ENCODE measurements at places on chromosomes 7 and 10.

- DNase-seq = peak; percentile 8
These were observed 443 bp downstream of the RNF32 start for GRCh38 chr7:156640949-156641485.

DNA sequence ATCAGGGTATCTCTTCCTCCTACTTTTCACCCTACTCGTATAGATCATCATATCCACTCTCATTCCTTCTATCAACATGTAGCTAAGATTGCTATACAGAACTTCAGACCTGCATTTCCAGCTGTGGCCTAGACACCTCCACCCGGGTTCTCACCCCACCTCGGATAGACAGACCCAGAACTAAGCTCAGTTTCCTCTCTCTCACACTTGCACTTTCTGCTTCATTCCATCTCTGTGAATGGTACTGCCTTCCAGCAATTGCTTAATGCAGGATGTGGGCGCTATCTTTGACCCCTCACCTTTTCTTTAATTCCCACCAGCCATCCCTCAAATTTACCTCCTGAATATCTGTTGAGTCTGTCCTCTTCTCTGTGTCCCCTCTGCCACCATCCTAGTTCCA lies 35.7 kb downstream of the AGK start:
- DNase-seq = no peak

DNA sequence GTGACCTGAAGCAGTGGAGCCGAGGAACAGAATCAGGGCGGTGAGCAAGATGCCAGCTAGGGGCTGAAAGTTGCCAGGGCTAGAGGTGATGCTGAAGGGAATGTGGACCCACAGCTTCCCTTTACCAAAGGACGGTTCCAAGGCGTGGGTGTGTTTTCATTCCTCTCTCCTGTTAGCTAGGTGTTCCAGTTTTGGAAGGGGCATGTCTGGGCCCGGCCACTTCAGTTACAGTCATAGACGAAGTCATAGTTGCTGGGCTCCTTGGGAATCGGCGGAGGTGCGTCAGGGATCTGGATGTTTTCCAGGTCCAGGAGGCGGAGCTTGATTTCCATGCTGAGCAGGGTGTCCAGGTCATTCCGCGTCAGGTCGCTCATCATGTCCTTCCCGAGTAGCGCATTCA lies 131.0 kb upstream of the AOAH start:
- DNase-seq = no peak

- DNase-seq = no peak
These were observed 593.5 kb downstream of the NRG3 start for GRCh38 chr10:82468453-82468852.

GRCh38 chr10:63711361-63711760 lies 190.2 kb downstream of the REEP3 start:
- DNase-seq = no peak

DNA sequence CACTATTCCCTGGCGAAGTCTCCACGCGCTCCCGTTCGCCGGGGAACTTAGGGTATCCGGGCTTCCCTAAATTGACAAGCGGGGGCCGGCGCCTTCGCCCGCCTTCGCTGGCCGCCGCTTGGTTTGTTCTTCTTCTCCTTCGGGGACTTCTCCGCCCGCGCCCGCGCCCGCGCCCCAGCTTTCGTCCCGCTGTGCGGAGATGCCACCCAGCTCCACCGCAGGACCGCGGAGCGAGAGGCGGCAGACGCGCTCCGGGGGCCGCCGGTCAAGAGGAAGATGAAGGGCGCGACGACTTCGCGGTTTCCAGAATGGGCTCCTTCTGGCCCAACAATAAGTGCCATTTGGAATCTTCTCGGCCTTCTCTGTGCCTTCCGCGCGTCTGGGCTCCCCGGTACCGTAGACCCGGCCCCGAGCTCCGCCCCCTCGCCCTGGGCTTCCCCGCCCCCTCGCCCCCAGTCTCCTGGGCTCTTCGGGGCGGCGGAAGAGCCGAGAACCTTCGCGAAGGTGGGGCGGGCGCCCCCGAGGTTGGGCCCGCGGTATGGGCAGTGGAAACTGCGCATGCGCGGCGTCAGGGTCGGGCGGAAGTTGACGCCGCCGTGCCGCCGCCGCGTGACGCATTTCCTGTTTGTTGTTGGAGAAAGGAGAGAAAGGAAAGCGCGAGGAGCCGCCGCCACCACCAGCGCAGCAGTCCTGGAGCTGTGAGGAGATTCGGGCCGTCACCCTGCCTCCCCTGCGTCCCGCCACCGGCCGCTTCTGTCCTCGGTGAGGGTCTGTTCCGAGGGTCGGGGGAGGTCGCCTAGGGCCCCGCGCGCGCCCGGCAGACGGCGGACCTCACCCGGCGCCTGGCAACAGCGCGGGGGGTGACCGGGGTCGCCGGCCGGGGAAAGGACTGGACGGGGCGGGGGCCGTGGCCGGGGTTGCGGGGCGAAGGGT lies at the start of gene DNAJB6:
Gene DNAJB6, plus strand, starts transcription at position 622 of the 933 bp plus-strand sequence. CDS start 21,569 bp downstream, outside the sequence.
- DNase-seq = peak; percentile 96

GRCh38 chr7:47148536-47149207 lies 433.2 kb downstream of the TNS3 start:
- DNase-seq = no peak

DNA sequence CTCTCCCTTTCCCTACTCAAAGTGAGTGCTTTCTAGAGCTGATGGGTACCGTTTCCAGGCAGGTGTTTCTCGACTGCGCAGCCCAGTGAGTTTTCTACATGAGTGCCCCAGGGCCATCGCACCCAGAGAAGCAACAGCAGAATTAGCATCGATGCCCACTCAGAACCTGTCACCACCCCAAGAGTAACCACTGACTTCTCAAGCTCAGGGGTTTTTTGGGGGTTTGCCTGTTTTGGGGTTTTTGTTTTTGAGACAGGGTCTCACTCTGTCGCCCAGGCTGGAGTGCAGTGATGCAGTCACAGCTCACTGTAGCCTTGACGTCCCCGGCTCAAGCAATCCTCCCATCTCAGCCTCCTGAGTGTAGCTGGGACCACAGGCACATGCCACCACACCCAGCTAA lies 25.7 kb downstream of the SNX8 start:
- no peak for DNase-seq

DNA sequence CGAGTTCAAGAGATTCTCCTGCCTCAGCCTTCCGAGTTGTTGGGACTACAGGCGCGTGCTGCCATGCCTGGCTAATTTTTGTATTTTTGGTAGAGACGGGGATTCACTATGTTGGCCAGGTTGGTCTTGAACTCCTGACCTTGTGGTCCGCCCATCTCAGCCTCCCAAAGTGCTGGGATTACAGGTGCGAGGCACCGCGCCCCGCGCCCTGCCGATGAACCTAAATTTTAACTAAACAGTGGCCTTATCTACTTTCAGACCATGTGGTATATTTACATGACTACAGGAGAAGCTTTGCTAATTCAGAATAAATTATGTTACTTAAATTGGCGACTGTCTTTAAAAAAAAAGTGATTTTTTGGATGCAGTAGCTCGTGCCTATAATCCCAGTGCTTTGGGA lies 9.2 kb downstream of the SIRT1 start:
- DNase-seq = no peak

DNA sequence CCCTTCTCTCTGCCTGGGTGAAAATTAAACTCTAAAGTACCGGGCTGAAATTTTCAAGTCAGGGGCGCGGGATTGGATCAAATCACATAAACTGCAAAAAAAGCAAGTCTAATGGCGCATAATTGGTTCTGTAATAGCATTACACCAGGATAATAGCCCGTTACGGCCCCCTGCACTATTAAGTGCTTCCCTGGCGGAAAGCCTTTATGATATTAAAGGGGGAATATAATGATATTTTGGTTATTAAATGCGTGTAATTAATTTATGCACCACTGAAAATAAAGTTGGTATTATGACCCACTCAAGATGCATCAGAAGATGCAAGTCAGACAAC lies 744 bp upstream of the DRGX start:
- no peak for DNase-seq

DNA sequence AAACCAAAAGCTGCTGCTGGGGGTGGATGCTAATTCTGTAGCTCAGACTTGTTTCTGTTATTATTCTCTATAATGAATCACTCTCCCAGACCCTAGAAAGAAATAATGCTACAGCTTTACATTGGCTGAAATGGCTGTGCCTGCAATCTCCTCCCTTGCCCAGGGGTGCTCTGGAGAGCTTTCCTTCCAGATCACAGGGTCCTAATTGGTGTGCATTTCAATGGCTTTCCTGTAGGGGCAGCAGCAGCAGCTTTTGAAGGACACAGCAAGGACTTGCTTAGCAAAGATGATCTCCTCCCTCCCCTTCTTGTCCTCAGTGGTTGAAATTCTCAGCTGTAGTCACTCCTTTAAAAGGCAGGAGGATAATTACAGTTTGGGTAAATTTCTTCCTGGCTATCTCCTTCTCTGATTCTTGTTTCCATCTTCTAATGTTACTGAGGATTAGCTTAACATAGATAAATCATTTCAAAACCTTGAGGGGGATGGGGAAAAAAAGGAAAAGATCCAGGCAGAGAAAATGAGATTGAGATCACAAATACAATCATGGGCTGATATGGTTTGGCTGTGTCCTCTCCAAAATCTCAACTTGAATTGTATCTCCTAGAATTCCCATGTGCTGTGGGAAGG lies 120.2 kb upstream of the CTTNBP2 start:
- peak; percentile 17 for DNase-seq

GRCh38 chr10:22368981-22369380 lies 23.7 kb downstream of the SPAG6 start:
- DNase-seq = peak; percentile 18

DNA sequence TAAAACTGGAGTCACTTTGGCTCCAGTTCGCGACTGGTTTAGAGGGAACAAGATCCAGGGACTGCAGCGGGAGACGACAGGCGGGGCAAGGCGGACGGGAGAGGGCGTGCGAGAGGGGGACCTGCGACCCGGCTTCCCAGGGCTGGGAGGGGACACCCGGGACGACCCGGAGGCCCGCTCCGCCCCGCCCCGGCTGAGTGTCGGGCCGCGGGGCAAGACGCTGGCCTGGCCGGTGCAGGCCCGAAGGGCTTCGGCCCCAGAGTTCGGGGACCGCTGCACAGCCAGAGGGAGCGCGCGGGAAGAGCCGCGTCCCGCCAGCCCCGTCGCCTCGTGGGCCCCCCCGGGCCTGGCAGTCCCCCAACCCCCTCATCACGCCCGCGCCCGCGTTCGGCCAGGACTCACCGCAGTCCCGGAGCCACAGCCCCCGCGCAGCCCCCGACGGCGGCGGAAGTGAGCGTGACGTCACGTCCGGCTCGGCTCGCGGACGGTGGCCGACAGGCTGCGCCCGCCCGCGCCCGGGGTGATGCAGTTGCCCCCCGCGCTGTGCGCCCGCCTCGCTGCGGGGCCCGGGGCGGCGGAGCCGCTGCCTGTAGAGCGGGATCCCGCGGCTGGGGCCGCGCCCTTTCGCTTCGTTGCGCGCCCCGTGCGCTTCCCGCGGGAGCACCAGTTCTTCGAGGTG lies at the start of the genes TUBGCP2 and ZNF511:
Gene TUBGCP2, minus strand, starts transcription at position 452 of the 679 bp plus-strand sequence. CDS start 5,931 bp downstream, outside the sequence.
Gene ZNF511, plus strand, starts transcription at position 494 of the 679 bp plus-strand sequence. Its CDS starts 30 bp downstream, at position 524.
- DNase-seq = peak; percentile 80

DNA sequence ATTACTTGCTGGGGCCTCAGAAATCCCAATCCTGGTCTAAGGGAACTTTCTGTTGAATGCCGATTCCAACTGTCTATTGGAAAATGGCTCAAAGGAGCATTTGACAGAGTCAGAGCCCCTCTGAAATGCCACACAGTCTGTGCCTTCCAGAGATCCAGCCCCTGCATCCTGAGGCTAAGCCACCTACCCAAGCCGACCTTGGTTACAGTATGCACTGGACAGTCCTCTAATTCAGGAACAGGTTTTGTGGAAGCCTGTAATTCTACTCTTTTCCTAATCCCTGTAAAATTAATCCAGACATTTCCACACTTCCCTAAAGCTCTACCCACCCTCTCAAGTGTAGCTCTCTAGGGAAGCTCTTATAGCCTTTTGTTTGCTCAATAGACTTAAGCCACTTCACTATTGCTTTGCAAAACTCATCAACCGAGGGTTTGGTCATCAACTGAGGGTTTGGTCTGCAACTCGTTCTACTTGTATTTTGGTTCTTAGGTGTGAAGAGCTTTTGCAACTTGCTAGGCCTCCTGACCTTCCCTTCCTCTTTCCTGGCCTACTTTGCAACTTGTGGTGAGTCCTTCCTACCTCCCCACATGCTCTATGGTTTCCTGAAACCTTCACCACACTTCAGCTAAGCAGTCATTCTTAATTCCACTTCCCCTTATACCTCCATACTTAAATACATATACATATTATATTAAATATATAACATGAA lies 364.8 kb downstream of the SFMBT2 start:
- DNase-seq = peak; percentile 89

DNA sequence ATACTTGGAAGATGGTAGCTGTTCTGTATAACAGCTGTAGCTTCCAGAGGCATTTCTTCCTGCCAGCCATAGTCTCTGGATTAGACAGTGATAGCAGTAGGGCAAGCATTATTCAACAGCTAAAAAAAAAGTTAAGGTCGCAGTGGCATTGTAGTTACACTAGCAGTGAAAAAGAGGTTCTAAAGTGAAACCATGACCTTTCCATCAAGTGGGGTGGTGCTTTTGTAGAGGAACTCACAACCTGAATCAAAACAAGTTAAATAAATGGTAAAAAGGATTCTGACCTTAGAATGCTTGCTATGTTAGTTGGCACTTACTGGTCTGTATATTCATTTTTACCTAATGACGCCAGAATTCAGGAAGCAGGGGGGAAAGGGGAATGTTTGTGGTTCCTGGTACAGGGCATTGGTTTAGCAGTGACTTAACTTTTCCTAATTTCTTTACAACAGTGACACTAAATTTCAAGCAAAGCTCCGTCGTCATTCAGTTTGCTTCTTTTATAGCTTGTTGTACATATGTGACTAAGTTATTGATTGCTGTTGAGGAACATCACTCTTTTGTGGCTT lies 55.0 kb downstream of the GBF1 start:
- no peak for DNase-seq

GRCh38 chr10:15046626-15047025 lies 2.9 kb downstream of the OLAH start:
- no peak for DNase-seq

- DNase-seq = no peak
These were observed 114.3 kb downstream of the TBXAS1 start for GRCh38 chr7:139943401-139943800.

- no peak for DNase-seq
These were observed 119.6 kb upstream of the CTTNBP2 start for GRCh38 chr7:117992635-117993376.

GRCh38 chr10:75980419-75981002 lies 549.1 kb downstream of the LRMDA start:
- DNase-seq = peak; percentile 22

- DNase-seq = no peak
These were observed 215.8 kb upstream of the PFKP start for GRCh38 chr10:2851566-2851965.

GRCh38 chr7:68336594-68336993 lies 1261.7 kb upstream of the AUTS2 start:
- DNase-seq = no peak

GRCh38 chr10:58269782-58270290 lies 874 bp downstream of the CISD1 start:
- no peak for DNase-seq

DNA sequence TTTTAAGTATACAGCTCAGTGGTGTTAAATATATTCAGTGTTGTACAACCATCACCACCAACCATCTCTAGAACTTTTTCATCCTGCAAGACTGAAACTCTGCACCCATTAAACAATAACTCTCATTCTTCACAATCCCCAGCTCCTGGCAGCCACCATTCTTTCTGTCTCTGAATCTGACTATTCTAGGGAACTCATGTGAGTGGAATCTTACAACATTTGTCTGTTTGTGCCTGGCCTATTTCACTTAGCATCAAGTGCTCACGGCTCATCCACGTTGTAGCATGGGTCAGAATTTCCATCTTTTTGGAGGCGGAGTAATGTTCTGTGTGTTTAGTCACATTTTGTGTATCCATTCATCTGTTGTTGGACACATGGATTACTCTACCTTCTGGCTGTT lies 40.8 kb upstream of the PFKFB3 start:
- DNase-seq = peak; percentile 62

Data from inflammatory macrophage treated with lipopolysaccharide for 1 hour (primary cell).